CD4-positive, alpha-beta T cell treated with Interleukin-15 for 4 hours (primary cell): ENCODE measurements at places on chromosomes 2 and 18.

DNA sequence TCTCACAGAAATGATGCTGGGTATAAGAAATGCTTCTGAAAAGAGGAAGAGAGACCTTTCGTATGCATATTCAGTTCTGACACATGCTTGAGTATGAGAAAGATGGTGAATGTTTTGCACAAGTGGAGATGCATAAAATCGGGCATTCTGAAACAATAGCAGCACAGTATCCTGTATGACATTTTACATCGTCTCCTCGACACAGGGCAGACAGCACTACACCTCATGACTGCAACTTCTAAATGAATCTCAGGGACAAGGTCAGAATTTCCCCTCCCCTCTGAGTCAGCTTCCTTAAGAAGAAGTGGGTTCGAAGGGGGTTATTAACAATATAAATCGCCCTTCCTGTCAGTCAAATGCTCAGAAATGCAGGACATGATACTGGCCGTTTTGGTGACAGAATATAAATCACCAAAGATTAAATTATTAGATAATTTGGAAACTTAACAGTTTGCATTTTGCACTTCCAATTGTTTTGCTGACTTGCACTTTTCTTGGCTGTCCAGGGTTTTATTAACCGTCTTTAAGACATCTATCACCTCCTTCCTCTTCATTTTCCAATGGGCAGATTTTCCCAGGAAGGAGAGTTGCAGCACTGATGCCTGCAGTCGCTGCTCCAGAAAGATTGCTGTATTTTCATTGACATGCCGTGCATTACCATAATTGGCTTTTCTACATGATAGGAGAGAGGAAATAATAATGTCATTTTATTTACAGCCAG is 57.2 kb downstream of the TSHZ1 start:
- no peak for DNase-seq

- DNase-seq: no peak
These were observed 14.1 kb downstream of the EMX1 start for GRCh38 chr2:72931280-72931910.

GRCh38 chr2:57497489-57498096 is 549.0 kb upstream of the VRK2 start:
- DNase-seq: no peak

DNA sequence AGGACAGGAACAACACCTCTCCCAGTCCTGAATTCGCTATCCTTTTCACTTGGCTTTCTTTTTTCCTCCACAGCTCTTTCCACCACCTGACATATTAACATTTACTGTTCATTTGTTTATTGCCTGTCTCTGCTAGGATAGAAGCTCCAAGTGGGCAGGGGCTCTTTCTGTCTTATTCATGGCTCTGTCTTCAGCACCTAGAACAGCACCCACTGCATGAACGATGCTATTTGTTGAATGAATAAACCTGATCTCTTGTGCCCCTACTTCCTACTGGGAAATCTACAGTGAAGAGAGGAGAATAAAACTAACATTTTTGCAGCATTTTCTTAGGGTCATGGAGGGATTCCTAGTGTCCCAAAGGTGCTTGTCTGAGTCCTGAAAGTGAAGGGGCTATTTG is 24.4 kb upstream of the GAREM2 start:
- no peak for DNase-seq

DNA sequence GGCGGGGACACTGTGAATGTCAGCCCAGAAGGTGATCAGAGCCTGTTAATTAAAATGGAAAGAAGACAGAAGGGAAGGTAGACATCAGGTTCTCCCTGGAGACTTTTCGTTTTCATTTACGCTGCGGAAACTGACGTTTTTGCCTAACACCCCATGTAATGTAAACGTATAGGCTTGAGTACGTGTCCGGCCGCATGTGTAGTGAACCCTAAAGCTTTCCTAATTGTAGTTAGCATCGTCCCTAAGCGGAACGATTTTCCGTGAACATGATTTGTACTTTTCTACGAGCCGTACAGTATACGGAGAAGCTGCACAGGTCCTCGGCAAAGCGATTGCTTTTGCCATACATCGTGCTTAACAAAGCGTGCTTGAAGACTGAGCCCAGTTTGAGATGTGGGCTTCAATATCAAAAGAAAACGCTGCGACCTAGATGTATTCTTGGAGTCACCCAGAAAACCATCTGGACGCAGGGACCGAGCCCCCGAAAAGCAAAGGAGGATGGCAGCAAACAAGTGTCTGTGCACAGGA is 284 bp downstream of the TIMM21 start:
- no peak for DNase-seq

- DNase-seq: no peak
These were observed 94.4 kb upstream of the NEUROD1 start for GRCh38 chr2:181774685-181775084.

GRCh38 chr18:22469926-22470247 is 52.2 kb upstream of the CTAGE1 start:
- no peak for DNase-seq

GRCh38 chr2:59083075-59083828 is 842.1 kb upstream of the FANCL start:
- DNase-seq: no peak

DNA sequence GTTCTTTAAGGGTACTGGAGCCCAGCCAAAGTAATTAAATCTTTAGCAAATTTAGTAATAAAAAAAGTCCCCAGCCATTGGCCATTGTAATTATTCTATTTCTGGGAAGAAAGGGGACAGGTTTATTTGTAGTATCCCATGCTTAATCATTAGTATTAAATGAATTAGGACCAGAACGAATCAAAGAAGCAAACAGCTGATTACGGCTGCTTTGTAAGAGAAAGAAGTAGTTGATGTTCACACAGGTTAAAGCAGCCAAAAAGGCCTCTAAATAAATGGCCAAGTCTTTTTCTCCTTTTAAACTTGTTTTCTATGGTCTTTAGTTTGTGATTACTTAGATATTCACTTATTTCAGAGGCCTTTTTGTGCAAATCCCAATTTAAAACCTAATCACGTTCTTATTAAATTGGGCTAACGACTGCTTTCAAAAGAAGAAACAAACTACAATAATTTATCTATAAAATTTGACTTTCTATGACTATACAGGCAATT is 48.6 kb upstream of the DNAH7 start:
- no peak for DNase-seq

DNA sequence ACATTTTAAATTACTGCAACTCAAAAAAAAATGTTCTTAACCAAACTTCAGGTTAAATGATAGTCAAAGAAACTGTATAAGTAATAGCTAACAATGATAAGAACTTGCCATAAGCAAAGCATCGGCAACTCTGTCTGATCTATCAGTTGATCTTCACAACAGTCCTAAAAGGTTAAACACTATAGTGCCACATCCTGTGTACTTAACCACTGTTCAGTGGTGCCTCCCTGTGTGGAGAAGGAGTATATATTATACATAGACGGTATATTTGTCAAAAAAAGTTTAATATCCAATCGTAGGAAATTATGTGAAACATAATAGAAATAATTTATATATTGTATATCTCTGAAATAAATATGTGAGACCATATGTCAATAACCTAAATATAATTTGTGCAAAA is 13.0 kb downstream of the DTNA start:
- DNase-seq: no peak

- DNase-seq: no peak
These were observed 905.3 kb upstream of the VRK2 start for GRCh38 chr2:57141269-57141668.

DNA sequence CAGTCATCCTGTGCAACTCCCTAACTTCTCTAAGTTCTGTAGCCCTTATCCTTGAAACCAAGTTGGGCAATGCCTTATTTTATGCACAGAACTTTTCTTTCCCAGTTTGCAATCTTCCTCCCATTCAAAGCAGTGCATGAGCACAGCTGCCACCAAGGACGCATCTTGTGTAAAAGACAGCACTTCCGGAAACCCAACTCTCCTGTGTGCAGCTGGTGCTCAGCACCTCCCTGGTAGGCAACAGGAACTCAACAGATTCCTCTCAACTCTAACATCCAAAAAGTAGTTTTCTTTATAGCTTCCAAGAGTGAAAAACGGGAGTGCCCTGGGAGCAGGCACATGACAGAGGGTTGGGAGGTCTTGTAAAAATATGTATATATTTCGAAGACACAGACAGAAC is 2.2 kb downstream of the TMEM18 start:
- no peak for DNase-seq

- no peak for DNase-seq
These were observed 18.8 kb downstream of the CDH7 start for GRCh38 chr18:65769652-65770051.

DNA sequence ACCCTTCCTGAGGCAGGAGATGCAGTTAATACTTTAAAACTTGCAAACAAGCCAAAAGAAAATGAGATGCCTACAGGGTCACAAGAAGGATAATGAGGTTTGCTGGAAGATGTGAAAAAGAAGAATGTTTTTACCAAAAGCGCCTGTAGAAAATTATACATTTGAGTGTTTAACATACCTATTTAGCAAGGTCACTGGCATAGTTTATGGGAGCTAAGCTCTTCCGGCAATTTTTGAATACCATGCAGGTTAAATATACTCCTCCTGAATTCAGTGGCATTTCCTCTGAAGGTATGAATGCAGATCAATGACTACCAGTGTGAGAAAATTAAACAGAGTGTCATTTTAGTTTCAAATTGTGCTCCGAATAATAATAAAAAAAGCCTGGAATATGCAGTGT is 21.2 kb upstream of the MAP3K20 start:
- no peak for DNase-seq

GRCh38 chr2:68741238-68741637 is 6.6 kb downstream of the ARHGAP25 start:
- peak; percentile 52 for DNase-seq

DNA sequence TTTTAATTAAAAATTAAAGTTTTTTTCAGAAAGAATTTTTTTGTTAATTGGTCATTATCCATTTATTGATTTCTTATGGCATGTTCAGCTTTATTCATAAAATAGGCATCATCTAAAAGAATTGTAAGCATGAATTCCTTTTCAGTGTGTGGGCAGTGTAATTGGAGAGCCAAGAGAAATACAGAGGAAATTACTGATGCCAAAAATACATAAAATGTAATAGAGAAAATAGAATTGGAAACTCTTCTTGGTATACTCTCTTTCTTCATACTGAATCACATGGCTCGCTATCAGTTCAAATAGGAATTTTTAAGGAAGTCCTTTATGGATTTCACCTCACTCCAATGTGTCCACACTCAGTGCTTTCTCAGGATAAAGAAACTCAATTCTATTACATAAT is 663.6 kb upstream of the NRXN1 start:
- no peak for DNase-seq

DNA sequence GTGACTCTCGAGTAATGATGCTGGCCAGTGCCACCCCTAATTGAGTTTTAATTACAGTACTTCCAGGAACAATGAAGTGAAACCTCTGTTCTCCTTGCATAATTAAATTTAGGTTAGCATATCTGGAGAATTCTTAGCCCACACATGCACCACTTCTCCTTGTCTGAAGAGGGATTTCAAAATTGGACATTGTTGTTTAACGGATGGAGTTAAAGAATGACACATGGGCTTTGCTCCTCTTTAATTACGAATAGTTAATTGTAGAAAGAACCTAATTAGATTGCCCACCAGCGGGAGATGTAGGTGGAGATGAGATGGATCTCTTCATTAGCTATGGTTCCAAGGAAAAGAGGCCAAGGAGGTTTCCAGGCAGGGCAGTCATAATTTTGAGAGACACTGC is 33.1 kb upstream of the EN1 start:
- no peak for DNase-seq

- no peak for DNase-seq
These were observed 101.7 kb downstream of the ZFP36L2 start for GRCh38 chr2:43124687-43125057.

GRCh38 chr2:31197669-31198068 is 19.6 kb downstream of the CAPN14 start:
- DNase-seq: no peak

DNA sequence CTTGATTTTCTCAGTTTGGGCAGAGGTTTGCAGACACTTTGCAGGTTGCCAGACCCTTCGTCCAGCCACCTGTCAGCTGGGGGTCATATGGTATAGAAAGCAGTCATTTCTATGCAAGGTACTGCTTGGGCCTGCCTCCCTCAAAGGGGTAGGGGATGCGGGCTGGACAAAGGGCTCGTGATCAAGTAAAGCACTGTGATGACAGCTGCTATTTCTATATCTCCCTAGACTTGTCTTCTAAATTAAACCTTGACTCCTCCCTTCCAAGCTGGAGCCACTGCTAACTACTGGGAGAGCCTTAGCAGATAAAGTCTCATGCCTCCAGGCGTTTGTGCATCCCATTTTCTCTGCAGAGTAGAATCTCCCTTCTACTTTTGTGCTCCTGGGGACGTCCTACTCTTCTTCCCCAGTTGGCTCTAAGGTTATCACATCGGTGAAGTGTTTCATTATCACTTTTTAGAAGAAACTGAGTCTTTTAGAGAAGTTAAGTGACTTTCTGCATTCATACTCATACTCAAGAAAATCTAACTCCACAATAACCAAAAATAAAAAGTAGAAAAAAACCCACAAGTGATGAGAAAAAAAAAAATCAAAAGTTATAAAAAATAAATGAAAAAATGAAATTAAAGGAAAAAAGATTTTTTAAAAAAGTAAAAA is 710 bp upstream of the XRCC5 start:
- DNase-seq: no peak

- DNase-seq: no peak
These were observed 5.3 kb upstream of the CNNM3 start for GRCh38 chr2:96810783-96811192.

DNA sequence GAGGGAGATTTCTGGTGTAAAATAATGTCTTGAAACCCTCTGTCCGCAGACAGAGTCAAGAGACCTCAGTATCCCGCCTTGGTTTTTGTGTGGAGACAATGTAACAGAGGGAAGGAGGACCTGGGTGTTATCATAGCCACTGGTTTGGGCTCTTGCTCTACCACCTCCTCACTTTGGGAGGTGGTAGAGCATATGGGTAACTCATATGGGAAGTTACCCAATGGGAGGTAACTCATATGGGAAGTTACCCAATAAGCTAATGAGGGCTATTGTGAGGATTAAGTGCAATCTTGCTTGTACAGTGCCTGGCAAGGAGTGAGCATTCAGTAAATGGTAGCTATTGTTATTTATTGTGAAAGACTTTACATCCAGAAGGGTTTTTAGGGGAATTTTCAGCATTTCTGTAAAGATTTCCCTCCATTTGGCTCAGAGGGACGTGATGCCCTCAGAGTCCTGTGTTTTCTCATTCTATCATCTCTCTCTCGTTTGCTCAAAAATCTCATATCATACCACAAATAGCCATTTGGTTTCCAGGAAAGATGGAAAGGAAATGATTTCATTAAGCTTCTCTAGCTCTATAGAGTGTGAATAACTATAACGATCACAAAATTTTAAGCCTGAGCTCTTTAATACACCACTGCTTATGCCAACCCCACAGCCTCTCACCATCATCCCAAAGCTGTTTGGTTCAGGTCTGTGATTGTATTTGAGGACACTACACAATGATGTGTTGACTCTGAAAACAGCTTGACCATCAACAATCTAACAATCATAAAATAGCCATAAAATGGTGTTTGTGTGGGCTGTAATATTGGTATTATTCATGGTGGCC is 307.7 kb downstream of the STK39 start:
- no peak for DNase-seq

DNA sequence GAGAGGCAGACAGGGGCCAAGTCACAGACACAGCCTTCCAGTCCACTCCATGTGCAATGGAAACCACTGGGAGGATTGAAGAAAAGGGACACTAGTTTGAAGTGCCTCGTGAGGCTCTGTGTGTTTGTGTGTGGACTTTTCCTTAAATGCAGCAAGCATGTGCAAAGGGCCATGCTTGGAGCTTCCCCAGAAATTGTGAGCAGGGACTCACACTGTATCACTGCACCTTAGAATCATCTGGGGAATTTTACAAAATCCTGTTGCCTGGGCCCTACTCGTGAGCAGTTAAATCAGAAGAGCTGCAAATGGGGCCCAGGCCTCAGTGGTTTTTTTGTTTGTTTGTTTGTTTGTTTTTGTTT is 137.8 kb downstream of the TRIM43 start:
- no peak for DNase-seq
